ENCODE measurements at places on chromosomes 6 and 20.

DNA sequence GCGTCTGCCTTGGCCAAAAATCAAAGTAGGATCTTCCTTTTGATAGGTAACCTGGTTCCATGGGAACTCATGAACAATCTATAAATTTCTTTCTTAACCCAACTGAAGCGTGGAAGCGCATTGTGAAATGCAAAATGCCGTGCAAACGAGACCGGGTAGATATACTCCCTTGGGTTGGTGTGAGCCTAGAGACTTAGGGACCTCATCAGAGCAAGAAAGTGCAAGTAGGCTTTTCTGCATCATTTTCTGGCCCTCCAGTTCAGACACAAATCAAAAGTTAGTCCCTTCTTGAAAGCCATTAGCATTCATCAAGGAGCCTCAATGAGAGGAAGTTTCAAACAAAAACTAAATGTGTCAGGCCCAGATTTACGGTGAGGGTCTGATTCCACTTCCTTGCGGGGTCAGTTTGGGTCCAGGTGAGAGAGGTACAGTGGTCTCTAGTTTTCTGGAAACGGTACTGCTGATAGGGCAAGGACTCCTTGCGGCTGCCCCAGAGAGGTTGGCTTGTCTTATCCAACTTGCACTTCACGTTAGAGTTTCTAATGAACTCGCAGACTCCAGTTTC lies 5.3 kb upstream of the ZNF184 start:
- DNase-seq = no peak

- no peak for DNase-seq
Measured at GRCh38 chr6:164109770-164110140, 695.2 kb downstream of the QKI start.

DNA sequence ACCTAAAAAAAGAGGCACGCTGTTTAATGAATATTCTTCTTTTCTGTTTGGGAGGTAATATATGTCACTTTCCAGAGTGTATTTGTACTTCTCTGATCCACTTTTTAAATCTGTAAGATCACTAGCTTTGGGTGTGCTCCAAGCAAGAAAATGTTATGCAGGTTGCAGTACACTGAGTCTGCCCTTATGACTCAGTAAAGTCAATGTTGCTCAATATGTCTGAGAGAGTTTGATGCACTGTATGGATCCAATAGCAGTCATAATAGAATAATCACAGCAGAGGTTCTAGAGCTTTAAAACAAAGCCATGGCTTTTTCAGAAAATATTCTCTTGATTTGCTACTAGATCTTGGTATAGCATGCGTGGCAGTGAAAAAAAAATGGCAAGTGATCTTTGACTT lies 525.3 kb upstream of the HTR1E start:
- no peak for DNase-seq

DNA sequence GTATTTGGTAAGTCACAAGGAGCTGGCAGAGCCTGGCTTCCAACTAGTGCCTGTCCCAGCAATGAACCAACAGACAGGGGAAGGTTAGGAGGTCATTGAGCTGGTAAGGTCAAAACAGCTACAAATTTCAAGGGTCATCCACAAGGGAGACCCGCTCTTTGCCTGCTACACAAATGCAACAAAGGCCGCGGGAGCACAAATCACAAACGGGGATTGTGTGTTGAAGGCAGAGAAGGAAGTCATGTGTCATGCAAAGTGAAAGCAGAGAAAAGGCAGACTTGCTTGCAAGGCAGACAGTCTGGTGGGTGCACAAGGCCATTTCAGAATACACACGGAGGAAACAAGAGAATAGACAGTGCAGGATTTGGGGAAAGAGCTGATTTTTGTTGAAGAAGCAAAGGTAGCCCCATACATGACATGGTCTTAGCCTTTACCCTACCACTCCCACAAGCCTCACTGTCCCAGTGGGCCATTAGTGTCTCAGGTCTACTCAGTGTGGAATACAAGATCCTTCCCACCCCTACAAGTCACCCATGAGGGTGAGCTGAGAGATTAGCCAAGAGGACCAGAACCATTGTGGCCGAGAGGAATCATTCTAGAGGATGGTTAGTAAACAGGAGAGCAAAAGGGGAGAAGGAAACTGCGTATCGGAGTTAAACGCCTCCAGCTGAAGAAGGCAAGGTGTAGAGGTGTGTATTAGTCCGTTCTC lies 18.1 kb upstream of the SAMHD1 start:
- DNase-seq = no peak

- no peak for DNase-seq
Measured at GRCh38 chr6:142631517-142632385, 313.2 kb downstream of the HIVEP2 start.

GRCh38 chr6:90126839-90127238 lies 169.8 kb downstream of the BACH2 start:
- DNase-seq = no peak

GRCh38 chr6:106146852-106147351 lies 60.8 kb downstream of the PRDM1 start:
- DNase-seq = no peak

DNA sequence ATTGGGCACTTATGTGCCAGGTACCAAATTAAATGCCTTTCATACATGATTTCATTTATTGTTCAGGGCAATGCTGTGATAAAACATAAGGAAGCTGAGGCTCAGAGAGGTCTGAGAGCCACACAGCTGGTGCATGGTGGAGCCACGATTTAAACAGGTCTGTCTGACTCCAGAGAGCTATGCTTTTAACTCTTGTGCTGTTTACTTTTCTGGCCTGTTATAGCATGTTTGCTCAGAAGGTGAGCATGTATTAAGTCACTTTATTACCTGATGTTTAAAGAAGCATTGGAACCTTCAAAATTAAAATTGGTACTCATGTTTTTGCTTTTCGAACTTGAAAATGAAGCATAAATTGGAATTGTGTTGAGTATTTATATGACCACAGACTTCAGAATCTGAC lies 26.8 kb downstream of the MCM8 start:
- DNase-seq = no peak

- no peak for DNase-seq
Measured at GRCh38 chr20:31669876-31670275, 32.2 kb downstream of the COX4I2 start.

GRCh38 chr6:26008470-26008869 lies 45.9 kb downstream of the TRIM38 start:
- no peak for DNase-seq

DNA sequence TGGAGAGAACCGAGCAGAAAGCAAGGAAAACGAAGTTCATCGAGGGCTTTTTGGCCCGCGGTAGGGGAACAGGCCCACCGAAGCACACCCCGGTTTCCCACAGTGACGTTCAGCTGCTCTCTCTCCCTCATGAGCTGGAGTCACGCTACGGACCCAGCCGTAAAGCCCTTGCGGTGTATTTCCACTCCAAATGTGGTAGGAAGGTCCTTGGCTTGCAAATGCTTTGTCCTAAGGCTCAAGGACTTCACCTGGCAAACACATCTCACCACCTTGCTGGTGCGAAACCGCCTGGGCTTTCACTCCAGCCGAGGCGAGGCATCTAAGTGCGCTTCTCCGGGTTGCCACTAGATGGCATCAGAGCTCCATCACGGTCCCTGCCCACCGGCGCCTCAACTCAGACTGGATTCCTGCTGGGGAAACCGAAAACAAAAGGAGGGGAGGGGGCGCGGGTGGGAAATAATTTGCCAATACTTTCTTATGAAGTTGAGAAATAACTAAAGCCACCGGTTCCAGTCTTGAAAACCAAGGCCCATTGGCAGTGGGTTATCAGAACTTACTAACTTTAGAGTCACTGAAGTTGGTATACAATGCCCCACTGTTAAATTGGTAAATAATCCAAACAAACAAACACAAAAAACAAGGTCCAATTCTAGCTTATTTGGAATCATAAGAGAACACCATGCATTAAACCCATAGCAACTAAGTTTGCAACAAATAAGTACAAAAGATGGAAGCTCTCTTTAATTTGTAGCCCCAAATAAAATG lies 13.4 kb upstream of the FOXC1 start:
- DNase-seq = peak; percentile 74

DNA sequence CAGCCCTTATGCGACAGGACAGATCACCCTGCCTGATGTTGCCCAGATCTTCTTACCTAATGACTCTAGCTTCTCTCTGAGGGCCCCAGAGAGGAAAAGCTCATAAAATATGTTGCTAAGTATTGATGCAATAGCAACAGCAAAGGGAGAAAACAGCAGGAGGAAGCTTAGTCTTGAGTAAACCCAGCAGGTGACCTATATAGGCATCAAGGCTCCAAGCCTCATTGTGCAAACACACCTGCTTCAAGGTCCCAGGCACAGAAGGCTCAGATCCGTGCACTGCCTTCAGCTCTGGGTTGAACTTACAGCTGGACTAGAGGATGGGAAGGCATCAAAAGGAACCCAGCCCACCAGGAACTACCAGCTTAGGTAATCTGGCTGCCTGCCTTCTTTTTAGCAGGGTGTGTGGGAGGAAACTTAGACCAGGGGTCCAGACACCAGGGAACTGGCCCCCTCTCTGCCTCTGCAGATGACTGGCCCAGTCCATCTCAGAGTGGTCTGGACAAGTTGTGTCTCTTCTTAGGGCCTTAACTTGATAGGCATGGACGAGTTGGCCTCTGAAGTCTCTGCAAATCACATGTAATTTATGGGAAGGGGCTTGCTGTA lies 34.4 kb downstream of the TGM3 start:
- no peak for DNase-seq

GRCh38 chr6:161668665-161669064 lies 394.8 kb upstream of the AGPAT4 start:
- DNase-seq = no peak

- peak; percentile 88 for DNase-seq
Measured at GRCh38 chr6:36979347-36979742, 6.7 kb downstream of the MTCH1 start.

DNA sequence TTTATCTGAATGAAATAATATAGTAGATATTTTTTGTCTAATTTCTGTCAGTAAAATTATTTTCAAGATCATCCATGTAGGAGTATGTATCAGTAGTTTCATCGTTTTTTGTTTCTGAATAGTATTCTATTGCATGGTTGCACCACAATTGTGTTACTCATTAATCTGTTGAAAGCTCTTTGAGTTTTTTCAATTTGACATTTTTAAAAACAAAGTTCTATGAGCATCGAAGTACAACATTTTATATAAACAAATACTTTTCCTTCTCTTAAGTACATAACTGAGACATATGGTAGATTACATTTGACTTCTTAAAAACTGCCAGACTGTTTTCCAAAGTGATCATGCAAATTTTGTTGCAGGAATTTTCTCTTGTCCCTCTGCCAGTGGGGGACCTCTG lies 1113.1 kb upstream of the CITED2 start:
- DNase-seq = no peak

DNA sequence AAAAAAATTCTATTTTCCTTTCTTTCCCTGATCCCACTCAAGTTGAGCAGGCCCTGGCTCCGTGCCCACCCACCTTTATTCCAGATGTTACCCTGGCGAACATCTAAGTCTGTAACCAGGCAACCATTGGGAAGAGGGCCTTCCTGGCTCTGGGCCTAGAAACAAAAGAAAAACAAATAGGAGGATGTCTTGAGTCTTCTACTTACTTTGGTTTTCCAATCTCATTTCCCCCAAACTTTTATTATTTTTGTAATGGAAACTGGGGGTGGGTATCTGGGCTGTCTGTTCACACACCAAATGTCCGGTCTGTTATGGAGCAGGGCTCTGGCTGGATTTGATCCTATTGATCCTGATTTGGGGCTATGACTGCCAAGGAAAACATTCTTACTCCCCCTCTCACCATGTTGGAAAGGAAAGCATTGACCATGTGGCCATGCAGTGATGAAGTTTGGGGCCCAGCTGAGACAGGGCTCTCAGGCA lies 744.1 kb downstream of the DHX35 start:
- no peak for DNase-seq

DNA sequence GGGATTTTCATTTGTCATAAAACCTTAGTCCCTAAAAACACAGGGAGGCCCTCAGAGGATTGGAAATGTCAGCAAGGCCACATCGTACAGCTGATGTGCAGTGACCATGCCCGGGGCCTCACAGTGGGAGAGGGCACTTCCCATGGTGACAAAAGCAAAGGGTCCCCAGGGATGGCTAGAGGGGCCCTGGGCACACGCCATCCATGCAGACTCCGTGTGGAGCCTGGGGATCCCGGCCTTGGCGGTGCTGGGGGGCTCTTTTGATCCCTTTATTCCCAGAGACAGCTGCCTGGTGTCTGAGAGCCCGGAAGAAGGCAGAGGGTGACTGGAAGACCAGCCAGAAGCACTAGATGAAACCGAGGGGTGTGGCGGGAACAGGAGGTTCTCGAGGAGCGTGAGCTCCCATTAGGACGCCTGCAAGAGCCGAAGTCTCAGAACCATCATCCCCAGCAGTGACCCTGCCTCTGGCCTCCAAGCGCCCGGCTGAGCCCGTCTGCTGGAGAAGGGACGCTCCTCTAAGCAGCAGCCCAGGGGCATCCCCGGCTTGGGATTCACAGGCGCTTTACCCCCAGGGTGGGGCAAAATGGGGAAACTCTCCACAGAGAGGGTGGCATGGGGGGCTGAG lies 49.1 kb upstream of the FRMD1 start:
- no peak for DNase-seq

DNA sequence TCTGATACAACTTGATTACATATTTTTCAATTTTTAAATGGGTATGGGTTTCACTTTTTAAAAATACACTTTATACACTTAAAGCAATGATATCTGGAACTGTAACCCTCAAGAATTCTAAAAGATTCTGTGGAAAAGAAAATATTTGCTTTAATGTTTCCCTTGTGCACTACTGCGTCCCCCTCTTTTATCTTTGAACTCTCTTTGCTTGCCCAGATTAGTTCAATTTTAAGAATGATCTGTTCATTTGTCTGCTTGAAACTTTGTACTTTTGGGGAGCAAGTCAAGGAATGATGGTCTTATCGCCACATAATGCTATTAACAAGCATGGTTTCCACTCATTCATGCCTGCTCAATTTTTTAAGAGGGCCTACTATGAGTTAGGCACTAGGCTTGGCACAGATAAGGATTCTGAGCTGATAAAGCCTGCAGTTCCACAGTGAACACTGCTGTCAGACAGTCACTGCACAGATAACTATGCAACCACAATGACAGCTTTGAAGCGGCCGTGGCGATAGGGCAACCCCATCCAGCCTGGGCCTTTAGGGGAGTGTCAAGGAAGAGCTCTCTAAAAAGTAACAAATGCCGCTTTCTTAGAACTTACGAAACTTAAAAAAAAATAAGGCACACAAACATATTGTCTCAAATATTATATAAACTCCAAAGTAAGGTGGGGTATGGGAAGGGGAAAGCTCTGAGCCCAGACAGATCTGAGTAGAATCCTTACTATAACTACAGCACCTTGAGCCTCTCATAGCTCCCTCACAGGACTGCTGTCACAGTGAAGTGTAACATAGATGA lies 29.7 kb downstream of the FYN start:
- no peak for DNase-seq

DNA sequence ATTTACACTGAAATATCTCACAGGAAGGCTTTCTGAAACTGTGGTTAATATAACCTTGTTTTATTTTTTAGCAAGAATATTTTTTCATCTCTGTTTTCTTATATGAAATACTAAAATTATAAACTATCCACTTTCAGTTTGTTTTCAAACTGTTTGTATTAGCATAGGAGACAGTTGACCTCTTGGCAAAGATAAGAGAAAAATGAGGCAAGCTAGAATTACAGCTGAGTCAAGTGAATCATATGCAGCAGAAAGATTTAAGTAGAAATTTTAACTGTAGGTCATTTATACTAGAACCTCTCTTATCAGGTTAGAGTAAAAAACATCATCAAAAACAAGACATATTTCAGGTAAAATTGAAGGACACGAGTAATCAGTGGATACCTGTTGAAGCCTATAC lies 792.6 kb downstream of the PHF3 start:
- no peak for DNase-seq
